GM12865 (cell line): ENCODE measurements at places on chromosomes 3 and 15.

- peak; percentile 56 for DNase-seq
These were observed 93.2 kb upstream of the ARHGEF3 start for GRCh38 chr3:56894881-56895431.

DNA sequence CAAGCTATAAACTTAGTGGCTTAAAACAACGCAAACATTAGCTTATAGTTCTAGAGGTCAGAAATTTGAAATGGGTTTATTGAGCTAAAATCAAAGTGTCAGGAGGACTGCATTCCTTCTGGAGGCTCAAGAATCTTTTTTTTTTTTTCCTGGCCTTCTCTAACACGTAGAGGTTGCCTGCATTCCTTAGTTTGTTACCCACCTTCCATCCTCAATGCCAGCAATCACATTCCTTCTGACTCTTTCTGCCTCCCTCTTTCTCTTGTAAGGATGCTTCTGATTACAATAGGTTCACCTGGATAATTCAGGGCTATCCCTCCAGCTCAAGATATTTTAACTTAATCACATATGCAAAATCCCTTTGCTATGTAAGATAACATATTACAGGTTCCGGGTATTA, 24.8 kb downstream of the REC114 start:
- DNase-seq: no peak

DNA sequence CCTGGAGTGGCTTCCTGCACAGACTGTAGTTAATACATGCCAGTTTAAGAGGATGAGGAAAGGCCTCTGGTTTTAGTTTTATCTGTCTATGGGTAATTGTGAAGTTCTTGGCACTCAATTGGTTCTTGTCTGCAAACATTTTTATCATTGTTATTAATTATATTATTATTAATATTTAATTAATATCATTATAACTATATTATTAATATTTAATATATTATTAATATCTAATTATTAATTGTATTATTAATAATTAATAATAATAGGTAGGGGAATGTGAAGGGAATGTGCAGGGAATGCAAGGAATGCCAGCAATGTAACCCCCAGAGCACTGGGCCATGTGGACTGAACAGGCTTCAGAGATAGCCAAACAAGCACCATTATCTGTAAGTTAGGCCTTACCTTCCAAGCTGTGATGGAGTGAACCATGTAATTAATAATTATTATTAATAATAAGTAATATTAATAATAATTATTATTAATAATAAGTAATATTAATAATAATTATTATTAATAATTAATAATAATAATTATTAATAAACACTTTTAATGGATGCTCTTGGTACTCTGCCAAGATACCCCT, 79.8 kb upstream of the NMNAT3 start:
- no peak for DNase-seq

DNA sequence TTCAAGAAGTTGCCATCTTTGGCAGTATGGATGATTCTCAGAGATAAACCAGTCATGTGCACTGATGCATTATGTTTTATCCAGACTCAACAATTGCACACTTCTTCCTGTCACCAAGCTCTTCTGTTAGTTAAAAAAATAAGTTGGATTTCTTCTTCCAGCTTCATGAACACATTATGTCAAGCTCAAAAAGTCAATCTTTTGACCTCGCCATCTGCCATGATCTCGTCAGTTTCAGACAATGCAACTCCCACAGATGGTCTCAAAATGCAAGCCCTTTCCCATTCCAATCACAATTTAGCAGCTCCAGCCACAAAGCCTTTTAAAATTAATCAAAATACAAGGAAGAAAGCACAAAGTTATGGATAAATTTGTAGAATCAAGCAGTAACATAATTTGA, 42.8 kb downstream of the TFDP2 start:
- no peak for DNase-seq

DNA sequence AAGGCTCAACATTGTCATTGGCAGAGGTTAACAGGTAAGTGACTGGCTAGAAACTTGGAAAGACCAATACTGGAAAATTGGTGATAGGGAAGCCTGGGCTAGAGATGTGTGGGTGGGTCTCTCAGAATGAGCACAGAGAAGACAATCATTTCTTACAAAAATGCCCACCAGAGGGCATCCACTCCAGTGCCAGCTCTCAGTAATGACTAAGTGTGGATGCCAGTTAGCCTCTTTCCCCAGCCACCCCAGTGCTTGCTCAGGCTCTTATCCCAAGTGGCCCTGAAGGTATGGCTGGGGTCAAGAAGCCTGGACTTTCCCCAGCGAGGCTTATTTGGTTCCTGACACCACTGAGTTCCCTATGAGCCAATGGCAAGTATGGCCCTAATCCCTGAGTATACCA, 115.9 kb upstream of the ST8SIA2 start:
- peak; percentile 37 for DNase-seq

GRCh38 chr3:193830791-193831191, 237.8 kb downstream of the OPA1 start:
- DNase-seq: no peak

DNA sequence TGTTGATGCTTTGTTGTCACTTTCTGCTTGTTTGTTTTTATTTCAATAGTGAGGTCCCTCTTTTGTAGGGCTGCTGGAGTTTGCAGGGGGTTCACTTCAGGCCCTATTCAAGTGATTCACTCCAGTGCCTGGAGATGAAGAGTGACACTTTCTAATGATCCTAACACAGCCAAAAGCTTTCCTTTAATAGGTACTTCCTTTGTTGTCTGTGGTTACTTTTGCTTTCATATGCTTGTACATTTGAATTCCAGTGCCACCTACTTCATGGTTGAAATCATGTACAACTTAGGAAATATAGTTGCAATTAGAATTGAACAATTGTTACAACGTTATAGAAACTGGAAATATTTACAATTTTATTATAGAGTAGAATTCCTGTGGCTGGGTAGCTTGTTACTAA, 466.8 kb upstream of the EPHA3 start:
- no peak for DNase-seq

- DNase-seq: no peak
These were observed 146.6 kb upstream of the NR2F2 start for GRCh38 chr15:96183867-96184266.

DNA sequence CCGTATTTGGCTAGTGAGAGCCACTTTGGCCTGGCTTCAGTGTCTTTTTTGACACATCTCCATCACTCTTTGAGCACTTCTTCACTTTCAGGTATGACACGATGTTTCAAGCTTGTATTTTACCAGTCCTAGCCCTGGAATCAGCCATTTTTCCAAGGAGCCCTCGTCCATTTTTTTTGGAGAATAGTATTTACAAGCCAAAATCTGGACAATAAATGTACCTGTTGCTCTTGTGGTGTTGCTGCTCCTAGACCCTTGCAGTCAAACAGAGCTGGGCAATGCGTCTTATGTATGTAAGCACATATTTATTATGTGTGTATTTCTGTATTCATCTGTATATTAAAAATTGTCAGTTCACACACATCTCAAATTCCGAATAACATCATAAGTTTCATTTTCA, 231.2 kb downstream of the THSD4 start:
- DNase-seq: no peak

DNA sequence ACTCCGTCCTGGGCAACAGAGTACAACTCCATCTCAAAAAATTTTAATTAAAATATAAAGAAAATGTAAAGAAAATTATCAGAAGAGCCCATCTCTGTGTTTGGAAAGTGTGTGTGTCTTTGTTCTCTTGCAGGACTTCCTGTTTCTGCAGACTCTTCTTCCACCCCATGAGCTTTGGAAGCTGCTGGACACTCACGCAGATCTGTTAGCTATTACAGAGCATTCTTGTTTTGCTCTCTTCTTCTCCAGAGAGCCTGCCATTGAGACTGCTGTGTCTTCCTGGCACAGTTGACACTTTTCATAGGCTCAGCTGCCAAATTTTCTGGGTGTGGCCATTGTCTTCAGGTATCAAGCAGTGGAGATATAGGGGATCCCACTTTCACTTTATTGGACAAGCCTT, 6.0 kb upstream of the CCR8 start:
- no peak for DNase-seq

- no peak for DNase-seq
These were observed 84.9 kb upstream of the SEC13 start for GRCh38 chr3:10405816-10406215.

DNA sequence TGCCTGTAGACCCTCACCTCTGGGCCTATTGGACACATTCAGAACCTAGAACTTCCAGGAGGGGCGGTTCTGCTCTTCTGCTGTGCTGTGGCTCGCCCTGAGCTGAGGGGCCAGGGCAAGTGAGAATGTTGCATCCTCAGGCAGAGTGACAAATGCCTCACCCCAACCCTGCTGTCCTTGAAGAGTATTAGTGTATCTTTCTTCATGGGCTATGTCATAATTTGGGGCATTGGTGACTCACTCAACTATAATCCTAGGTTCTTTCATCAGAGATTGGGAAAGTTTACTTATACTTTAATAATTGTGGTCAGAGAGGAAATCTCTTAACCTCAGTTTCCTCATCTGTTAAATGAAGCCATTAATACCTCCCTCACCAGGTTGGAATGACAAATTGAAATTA, 143.8 kb downstream of the SV2B start:
- DNase-seq: no peak

GRCh38 chr15:73952171-73952912, 26.1 kb downstream of the LOXL1 start:
- no peak for DNase-seq

GRCh38 chr3:25555695-25556437, 108.8 kb downstream of the TOP2B start:
- DNase-seq: no peak

- peak; percentile 24 for DNase-seq
These were observed 779 bp upstream of the CTNNB1 start for GRCh38 chr3:41198526-41198925.

DNA sequence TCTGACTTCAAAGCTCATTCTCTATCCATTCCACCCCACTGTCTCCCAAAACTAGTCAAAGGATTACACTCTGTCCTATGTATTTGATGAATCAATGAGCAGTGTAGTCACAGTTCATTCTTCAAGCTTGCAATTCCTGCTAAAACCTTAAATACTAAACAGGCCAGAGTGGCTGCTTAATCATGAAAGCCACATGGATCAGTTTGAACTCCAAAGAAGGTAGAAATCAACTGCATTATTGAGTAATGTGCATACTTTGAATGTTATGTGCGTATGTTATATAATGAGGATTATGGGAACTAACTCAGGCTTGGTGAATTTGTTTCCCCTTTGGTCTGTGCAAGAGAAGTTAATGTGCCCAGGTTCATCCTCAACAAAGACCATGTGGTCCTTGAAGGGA, 45.4 kb downstream of the PRICKLE2 start:
- no peak for DNase-seq

DNA sequence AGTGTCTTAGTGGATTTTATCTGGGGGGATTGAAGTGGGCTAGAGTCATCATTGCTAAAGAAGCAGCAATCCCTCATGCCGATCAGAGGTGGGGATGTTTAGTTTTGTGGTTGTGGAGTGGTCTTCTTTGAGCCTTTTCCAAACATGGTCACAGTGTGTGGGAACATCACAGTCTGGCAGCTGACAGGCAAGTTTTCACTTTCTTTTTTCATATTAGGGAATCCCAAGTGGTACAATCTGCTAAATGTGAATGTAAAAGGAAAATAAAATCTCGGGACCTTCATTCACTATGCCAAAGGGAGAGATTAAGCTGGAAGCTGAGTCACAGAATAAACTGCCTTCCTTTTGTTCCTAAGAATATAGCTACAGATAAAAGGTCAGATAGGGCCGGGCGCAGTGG, 10.4 kb upstream of the CX3CR1 start:
- DNase-seq: peak; percentile 30

- no peak for DNase-seq
These were observed 303.8 kb downstream of the RPLP1 start for GRCh38 chr15:69756440-69756839.

DNA sequence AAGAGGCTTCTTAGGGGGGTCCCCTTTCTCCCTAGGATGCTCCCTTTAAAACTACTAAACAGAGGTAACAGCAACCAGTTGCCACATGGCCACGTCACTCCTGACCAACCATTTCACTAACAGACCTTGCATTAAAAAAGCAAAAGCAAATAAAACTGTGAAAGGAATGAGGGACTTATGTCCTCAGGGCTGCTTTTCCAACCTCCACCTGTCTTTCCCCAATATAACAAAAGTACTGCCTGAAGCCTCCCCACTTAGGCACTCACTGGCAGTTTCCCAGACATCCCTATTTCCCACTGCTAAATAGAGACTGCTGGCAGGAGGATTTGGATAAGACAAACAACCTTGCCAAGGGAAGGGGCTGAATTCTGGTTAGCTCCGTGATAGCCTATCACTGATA, 130.3 kb downstream of the ATP8B4 start:
- no peak for DNase-seq

GRCh38 chr15:83062768-83063180, 4.3 kb downstream of the BTBD1 start:
- peak; percentile 38 for DNase-seq

DNA sequence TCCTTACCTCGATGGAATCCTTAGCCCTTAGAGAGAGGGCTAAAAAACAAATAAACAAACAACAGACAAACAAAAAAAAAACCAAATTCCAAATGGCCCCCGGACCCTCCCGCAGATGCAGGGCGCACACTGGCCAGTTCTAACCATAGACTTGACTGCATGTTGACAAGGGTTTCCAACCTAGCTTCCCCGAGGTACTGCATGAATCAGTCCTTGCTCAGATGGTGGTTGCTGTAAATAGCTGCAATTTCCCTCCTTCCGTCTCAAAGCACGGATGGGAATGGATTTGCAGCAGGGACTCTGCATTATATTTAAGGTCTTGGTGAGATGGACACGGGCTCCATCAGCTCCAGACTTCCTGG, 162.8 kb downstream of the CD47 start:
- DNase-seq: no peak

DNA sequence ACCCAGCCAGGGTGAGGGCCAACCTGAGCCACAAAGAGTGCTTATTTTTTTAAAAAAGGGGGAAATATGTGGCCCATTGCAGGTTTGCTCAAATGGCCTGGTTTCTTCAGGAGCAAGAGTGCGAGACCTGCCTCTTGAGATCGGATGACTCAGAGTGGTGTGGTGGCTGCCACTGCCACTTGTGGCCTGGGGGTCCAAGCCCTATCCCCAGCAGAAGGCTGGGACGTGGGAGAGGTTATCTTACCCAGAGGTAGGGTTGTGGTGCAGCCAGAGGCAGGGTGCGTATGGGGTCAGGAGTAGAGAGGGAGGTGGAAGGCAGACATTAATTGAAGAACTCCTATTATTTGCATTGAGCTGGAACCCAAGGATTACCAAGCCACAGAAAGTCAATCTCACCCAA, 83.2 kb upstream of the SMAD3 start:
- no peak for DNase-seq

- DNase-seq: no peak
These were observed 213.2 kb downstream of the CADM2 start for GRCh38 chr3:85171976-85172375.
